ENCODE measurements at places on chromosomes 6 and 20.

DNA sequence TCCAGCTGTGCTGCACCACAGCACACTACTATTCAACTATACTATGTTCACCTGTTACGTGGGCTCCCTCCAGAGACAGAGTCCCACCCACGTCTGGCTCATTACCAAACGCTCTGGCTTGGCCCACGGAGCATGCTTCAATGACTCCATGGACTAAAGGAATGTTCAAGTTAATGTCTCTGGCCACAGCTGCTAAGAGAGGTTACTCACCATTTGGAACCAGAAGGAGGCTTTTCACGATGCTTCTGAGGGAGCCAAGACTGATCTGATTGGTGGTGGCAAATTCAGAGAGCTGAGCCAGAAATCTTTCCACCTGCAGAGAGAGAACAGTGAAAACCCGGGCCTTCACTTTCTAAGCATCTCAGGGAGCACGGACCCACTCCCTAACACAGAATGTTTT is 15.6 kb downstream of the COMMD7 start:
- DNase-seq, result peak; percentile 66

DNA sequence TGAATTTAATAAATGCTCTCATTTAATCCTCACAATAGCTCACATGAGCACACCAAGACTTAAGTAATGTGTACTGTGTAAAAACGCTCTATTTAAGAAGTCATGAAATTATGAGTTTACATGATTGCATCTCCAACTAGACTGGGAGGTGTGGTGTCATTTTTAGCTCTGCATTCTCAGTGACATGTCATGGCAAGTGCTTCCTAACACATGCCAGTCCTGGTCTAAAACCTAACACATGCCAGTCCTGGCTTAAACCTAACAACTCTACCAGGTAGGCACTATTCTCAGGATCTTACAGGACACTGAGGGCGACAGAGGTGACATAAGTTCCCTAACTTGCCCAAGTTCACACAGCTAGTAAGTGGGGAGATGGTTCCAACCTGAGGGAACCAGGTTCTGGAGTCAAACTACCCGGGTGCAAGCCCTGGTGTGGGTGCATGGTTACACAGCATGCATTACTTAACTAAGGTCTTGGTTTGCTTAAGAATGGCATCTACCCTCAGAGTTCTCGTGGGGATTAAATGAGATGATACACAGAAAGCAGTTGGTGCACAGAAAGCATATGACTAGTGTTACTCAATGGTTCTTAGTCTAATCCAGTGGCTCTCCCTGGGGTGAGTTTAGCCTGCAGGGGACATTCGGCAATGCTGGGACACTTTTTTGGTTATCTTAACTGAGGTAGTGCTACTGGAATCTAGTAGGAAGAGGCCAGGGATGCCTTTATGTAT is 14.7 kb downstream of the CLDN20 start:
- no peak for DNase-seq

- DNase-seq, result no peak
Observed at GRCh38 chr6:75142721-75143120, 63.1 kb downstream of the COL12A1 start.

GRCh38 chr6:54718541-54719023 is 128.0 kb upstream of the FAM83B start:
- DNase-seq, result no peak

- DNase-seq, result no peak
Observed at GRCh38 chr6:143575440-143575839, 63.9 kb upstream of the FUCA2 start.

- no peak for DNase-seq
Observed at GRCh38 chr6:133610971-133611370, 277.9 kb upstream of the TCF21 start.

GRCh38 chr6:96499781-96500180 is 21.8 kb upstream of the UFL1 start:
- no peak for DNase-seq

GRCh38 chr6:107554326-107554725 is 64.4 kb downstream of the SOBP start:
- DNase-seq, result no peak

DNA sequence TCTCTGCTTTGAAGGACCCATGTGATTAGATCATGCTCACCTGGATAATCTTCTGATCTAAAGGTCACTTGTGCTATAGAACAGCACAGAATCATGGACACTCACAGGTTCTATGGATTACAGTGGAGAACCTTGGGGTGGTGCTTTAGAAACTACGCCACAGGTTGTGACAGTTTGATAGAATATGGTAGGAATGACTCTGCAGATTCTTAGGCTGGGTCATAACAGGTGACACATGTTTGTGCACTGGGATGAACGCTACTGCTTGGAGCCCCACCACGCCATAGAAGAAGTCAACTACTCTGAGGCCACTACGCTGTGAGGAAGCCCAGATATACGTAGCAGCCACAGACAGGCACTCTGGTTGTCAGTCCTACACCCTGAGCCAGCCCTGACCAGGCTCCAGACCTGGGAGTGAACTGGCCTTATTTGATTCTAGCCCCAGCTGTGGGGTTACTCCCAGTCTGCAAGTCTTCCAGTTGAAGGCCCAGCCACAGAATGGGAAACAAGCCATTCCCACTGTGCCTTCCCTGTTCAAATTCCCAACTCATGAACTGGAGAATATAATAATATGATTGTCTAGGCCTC is 99.0 kb upstream of the SLC24A3 start:
- no peak for DNase-seq

DNA sequence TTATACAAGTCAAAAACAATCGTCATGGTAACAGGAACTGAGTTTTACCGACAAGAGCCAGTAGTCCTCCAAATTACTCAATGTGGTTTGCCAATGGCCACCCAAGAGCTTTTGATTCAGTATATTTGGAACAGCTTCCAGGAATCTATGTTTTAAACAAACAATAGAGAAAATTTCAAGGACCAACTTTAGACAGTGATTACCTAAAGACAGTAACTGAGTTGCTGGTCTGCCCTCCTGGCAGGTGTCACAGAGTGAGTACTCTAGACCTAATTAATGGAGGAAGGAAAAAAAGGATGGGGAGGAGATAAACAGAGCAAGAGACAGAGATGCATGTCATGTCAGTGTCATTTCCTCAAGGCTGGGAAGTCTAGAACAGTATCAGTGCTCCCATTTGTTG is 361.3 kb upstream of the BTBD3 start:
- DNase-seq, result no peak

DNA sequence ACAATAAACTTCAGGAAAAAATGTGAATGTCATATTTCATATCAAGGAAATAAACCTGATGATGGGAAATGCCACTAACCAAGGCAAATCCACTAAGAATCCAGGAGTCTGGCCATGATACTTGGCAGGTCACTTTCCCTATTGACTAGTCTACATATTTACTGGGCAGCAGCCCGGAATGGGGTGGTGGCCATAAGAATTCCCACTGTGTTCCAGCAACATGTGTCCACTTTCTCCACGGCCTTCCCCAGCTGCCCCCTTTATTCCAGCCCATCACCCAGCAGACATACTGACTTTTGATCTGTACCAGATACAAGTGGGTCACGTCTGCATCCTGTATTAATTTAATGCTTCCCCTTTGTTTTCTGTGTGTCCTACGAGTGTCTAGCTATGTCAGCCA is 234.5 kb upstream of the PRDM1 start:
- DNase-seq, result no peak

DNA sequence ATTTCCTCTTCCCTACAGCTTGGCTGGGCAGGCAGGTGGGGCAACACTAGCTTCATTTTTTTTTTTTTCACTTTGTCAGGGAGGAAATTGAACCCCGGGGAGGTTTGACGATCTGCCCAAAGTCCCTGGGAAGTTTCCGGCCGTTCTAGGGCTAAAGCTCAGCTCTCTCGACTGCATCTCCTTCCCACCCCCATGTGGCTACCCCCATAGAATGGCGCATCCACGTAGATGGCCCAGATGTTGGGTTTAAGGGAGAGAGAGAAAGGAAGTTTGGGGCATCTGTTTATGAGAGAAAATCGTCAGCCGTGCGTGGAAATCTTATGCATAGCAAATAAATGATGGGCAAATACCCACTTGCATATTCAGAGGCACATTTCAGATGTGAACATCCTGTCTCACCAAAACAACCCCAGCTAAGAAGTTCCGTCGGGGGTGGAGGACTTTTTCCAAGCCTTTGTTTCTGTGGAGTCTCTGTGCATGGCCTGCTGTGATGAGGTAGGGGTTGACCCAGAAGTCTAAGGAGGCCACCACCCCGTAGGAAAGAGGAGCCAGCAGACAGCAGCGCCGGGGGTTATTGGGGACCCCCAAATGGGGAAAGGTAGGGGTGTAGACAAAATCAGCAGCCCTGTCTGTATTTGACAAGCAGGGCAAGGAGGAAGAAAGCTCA is 40.5 kb upstream of the ZNF831 start:
- peak; percentile 49 for DNase-seq

DNA sequence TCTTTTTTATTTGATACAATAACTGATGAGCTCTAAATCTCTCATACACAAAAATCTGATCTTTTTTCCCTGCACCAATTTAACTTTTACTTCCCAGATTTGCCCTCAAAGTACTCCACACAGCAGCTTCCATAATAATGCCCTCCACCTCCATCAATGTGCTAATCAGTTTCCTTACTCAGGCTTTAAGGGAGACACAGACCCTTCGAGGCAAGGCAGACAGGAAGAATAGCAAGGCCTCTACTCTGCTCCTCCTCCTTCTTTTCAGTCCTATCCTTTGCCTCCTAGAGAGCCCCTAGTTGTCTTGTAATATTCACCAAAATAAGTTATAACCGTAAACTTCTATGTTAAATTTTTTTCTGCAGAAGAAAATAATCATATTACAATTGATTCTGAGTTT is 444.9 kb upstream of the RNF217 start:
- DNase-seq, result no peak

GRCh38 chr6:142746524-142746923 is 198.5 kb downstream of the HIVEP2 start:
- no peak for DNase-seq

DNA sequence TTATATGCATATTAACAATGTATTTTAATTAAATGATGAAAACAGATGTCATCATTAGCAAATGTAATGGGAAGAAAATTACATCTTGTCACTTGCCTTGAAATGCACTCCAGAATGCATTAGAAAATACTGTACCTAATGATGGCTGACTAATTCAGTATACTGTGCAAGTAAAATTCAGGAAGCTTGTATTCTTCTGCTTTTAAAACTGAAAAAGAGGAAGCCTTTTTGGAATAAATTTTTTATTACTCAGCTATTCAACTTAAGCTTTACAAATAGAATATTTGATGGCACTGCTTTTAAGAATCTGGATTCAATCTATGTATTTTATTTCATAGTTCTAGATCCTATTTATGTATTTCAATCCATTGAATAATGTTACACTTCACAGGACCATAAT is 195.5 kb downstream of the RIMS1 start:
- no peak for DNase-seq

DNA sequence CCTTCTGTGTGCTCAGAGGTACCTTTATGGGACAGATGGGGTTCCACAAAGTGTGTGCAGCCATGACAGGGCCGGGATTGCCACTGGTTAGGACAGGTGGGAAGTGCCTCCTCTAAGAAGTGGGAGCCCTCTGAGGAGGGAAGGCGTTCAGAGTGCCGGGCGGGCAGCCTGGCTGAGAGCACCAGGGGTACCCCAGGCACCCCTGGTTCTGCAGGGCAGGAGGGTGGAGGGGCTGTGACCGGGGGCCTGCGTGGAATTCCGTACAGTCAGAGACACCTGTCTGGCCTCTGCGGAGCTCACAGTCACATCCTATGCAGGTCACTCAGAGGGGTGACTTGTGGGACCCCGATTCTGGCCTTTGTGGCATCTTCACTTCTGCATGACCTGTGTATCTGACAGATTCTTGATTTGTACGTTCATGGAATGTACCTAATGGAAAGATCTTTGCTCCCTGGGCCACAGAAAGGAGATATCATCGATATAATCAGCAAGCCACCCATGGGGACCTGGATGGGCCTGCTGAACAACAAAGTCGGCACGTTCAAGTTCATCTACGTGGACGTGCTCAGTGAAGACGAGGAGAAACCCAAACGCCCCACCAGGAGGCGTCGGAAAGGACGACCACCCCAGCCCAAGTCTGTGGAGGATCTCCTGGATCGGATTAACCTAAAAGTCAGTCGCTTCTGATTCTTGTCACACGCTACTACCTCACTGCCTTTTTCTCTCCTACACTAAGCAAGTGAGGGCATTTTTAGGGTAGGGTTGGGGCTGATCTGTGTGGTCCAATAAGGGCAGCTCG is 190.9 kb downstream of the SASH1 start:
- no peak for DNase-seq

DNA sequence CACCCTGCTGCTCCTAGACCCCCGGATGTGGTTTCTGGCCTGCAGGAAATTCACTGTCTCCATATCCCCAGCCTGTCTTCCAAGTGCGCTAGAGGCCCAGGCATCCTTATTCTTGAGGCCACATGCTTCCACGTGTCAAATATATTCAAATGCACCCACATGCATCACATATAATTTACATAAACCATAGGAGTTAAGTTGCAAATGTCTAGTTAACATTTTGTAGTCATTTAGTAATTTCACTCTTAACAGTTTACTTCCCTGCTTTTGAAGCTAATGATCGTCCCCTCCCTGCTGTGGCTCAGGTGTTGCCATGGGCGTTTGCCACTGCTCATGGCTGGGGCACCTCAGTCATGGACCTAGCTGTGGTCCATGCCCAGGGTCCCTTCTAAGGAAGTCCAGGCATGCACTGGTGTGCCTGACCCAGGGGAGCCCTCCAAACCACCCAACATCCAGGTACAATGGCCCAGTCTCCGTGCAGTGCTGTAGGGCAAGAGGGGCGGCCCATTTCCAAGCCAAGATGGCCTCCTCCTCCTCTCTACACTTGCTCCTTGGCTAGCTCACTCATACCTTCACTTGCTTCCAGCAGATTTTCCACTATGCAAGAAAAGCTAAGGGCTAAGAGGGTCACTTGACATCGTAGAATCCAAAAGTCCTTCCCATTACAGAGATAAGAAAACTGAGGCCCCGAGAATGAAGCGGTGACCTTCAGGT is 42.4 kb downstream of the FGD2 start:
- no peak for DNase-seq

- DNase-seq, result no peak
Observed at GRCh38 chr20:23404196-23404595, 17.1 kb downstream of the NAPB start.

DNA sequence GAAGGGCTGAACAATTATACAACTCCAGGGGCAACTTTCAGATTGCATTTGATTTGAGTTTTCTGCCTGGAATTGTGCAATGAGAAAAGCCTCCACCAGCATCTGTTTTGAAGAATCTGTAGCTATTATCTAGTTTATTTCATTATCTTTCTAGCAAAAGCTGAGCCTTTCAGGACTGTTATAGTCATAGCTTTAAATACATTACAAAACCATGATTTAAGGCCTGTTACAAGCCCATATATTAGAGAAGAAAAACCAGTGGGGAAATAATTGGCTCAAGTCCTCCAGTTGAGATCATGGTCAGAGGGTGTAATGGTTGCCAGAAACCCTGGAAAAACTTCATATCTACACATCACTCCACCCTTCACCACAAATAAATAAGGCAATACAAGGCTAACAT is 676.2 kb downstream of the HDGFL1 start:
- DNase-seq, result no peak

Measured in left forelimb (tissue), 1 donor.